ENCODE measurements at places on chromosomes 16 and 17.
A peak's percentile ranks its signal among the peaks of the same experiment; 100 is the strongest.

DNA sequence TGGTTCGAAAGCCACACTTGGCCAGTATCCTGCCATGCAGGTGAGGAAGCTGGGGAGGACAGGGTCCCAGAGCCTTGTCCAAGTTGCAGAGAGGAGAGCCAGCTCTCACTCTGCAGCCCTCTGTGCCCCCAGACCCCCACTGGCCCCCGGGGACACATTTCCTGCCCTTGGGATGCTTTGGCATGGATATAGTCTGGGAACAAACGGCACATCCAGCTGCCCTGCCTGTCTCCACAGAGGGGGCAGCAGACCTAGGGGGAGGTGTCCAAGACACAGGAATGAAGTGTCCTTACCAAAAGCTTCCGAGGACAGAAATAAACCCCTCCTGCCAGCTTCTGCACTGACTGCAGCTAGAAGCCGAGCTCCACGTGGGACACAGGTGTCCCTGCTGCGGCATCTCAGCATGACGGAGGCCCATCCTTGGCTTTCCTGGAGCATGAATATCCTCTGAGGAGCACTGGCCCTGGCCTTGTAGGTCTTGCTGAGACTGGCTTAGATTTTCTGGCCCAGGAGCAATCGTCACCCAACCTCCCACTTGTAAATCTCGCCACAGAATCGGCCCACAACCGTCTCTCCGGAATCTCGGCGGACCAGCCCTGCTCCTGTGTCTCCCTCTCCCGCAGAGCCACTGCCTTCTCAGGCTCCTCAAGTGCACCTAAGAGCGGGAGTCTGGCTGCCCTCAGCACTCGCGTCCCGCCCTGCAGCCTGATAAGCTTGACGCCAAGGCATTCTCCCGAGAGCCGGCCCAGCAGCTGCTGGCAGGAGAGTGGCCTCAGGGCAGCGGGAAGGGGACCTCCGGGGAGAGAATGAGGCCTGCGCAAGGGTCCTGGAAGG, 1.1 kb upstream of the CAPN15 start:
- DNase-seq = no peak

DNA sequence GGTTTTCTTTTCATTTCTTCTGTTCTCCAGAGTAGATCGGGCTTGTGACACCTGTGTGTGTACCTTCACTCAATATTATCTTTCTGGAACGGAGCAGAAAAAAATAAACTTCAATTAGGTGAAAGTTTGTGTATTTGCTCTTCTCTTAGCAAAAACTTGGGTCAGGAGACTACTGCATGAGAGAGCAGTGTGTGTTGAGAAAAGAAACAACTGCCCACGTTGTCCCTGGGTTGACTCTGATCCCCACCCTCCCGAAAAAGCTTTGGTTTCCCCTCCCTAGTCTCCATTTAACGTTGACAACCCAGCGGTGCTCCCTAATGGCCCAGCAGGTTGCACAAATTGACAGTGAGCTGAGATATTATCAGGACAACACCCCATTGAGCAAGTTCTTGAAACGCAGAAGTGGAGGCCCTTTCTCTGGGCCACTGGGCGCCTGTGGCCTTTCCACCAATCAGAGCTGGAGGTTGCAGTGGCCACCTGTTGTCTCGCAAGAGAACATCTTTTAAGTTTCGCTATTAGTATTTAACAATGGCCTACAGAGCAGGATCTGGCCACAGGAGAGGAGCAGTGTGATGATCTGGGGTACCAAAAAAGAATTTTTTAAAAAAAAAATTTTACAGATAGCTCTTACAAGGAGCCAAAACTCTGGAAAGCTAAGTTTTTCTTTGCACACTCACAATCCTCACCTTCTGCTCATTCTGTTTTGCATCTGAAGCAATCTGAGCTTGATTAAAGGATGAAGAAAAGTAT, 1.5 kb upstream of the TOX3 start:
- no peak for DNase-seq

GRCh38 chr16:87438611-87438985, 46.5 kb downstream of the MAP1LC3B start:
- no peak for DNase-seq

DNA sequence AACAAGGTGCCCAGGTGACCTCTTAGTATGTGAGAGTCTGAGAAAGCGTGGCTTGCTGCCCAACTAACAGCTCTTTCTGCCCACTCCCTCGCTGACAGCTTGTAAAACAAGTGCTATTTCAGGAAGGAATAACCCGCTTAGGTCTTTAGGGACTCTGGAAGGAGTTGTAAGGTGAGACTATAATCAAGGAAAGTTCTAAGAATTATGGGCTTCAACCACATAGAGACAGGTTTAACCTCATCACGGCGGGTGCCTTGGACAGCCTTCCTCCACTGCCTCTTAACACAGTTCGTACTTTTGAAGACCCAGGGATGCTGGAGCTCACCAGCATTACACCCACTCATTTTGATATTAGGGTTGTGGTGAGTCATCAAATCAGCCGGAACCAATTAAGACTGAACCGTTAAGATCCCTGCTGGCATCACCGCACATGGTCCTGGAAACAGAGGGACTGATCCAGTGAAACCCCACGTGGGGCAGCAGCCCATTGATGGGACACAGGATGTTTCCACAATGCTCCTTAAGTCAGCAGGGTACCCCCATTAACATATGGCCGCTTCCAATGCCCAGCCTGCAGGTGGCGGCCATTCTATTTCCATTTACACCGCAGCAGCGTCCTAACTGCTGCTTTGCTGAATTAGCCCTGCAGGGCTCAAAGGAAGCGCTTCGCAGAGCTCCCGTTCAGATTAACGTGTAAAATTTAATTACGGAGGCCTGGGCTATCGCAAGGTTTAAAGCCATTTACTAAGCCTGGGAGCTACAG, 176.6 kb upstream of the SDK2 start:
- peak; percentile 26 for DNase-seq

DNA sequence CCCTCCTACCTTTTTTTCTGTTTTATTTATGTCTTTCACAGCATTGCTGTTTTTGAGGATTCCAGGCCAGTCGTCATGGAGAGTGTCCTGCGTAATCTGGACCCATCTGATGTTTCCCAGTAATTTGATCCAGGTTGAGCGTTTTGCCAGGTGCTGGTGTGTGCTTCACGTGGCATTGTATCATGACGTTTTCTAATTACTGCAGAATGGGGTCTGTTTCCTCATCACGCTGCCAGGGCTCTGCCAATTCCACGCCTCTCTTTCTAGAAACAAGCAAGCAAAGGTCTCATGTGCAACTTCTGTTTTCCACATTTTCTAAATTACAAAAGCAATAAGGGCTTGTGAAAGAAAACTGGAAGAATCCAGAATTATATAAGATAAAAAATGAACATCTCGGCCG, 28.3 kb upstream of the BHLHA9 start:
- DNase-seq = peak; percentile 78

DNA sequence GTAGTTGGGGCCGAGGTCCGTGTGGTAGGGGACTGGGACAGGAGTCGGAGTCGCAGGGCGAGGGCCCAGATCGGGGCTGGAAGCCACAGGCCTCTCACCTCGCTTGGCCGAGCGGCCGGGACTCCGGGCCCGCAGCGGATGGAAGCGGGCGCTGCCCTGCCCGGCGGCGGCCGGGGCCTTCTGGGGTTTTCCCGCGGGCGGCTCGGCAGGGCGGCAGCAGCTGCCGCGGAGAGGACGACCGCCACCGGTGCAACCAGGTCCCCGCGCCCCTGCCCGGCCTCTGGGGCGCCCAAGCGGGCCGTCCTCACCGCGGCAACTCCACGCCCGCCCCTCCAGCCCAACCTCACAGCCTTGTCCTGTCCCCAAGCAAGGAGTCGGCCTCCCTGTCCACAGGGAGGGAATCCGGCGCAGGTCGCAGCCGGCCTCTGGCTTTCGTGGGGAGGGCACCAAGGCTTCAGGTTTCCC, 15.6 kb upstream of the UTP6 start:
- no peak for DNase-seq
